ENCODE measurements at places on chromosomes 13 and 19. TPM values are rescaled to one million over a fixed set of nuclear protein-coding genes. Genes with fewer than 3 reads are reported as not detected.
A peak's percentile ranks its signal among the peaks of the same experiment; 100 is the strongest.

Gene PCDH17
- not detected for total RNA-seq

- no peaks in the 10 kb centered on the region for H3K27me3 ChIP-seq
- no peak overlapping the region for H3K4me3 ChIP-seq
- no peak for DNase-seq
- H3K36me3 ChIP-seq = no peaks in the 10 kb centered on the region
- no peak overlapping the region for H3K27ac ChIP-seq
- H3K4me1 ChIP-seq = peaks cover 60% of the 10 kb centered on the region
These were observed 4.6 kb downstream of the RBM26 start for GRCh38 chr13:79401259-79402070.

DNA sequence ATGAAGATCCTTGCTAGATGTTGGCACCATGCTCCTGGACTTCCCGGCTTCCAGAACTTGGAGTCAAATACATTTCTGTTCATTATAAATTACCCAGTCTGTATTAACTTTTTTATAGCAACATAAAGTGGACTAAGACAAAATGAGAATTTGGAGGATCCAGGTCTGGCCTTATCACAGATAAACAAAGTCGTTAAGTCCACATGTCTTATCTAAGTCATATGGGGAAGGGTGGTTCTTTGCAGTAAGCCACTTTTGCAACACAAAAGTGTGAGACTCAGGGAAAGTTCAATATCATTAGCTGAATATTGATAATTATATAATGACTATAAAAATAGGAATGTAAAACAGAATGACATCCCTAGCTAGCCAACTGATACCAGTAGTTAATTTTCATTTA lies 91.6 kb upstream of the SIAH3 start:
- no peak for DNase-seq
- H3K27ac ChIP-seq = no peak overlapping the region
- H3K4me3 ChIP-seq = no peak overlapping the region
- H3K4me1 ChIP-seq = no peaks in the 10 kb centered on the region
- H3K36me3 ChIP-seq = no peaks in the 10 kb centered on the region

DNA sequence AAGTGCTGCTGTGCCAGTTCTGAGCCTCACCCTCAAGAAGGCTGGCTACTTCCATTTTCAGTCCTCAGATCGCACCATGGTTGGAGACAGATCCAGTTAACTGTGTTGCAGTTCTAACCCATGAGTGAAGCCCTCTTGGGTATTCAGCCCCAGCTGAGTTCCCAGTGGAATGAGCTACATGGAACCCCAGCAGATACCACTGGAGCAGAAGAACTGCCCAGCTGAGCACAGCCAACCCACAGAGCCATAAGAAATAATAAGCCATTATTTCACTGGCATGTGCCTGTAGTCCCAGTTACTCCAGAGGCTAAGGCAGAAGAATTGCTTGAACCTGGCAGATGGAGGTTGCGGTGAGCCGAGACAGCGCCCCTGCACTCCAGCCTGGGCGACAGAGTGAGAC lies 59.9 kb downstream of the LATS2 start:
- peaks cover 18% of the 10 kb centered on the region for H3K4me1 ChIP-seq
- H3K4me3 ChIP-seq = no peak overlapping the region
- DNase-seq = no peak
- no peaks in the 10 kb centered on the region for H3K27me3 ChIP-seq
- H3K27ac ChIP-seq = no peak overlapping the region

DNA sequence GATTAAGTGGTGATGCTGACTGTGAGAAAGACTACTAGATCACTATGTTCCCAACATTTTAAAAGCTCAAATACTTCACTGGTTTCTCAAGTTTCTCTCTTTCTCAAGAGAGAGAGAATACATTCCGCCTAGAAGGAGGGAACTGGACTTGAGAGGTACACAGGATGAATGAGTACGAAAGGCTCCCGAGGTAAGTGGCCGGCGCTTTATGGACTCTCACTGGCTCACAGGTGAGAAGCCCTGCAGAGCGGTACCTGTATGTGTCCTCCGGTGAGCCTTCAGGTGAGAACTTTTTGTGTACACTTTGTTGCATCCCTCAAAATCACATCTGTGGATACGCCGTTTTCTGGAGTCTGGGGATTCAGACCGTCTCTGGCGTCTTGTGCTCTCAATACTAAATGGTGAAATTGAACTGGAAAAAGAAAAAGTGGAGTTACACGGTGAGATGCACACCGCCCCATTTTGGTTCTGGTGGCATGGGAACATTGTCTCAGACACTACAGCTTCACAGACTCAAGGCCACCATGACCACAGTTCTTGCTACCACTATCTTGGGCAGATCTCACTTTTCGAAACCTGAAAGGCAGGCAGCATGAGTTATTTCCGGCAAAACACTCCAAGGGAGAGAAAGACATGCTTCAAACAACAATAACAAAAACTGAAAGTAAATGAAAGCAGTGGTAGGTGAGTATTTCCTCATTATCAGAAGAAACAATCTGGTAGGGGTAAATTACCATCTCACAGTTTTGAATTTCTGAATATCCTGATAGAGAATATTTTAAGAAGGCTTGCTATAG lies 418.9 kb downstream of the KLF12 start:
- H3K4me3 ChIP-seq = no peak overlapping the region
- H3K27ac ChIP-seq = no peak overlapping the region
- H3K36me3 ChIP-seq = no peaks in the 10 kb centered on the region
- DNase-seq = no peak
- H3K4me1 ChIP-seq = peaks cover 10% of the 10 kb centered on the region
- no peaks in the 10 kb centered on the region for H3K27me3 ChIP-seq

DNA sequence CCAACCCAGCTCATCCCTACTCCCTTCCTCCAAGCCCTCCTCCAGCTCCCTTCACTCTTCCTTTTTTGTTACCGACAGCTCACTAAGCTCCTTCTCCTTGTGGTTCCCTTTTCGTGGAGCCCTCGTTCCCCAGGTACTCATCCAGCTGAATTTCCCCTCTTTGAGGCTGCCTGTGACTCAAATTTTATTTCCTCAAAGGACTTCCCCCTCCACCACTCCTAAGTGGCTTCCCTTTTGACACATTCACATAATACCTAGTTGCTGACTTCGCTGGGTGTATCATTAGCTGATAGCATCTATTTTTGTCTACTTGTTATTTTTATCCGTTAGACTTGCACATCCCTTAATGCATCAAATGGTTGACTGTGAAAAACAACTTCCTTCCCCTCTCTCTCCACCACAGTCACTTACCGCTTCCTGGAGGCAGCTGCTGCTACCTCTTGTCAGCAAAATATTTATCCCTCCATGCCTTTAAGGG lies 14.5 kb downstream of the FFAR2 start:
- H3K27ac ChIP-seq = no peak overlapping the region
- H3K27me3 ChIP-seq = no peaks in the 10 kb centered on the region
- no peaks in the 10 kb centered on the region for H3K4me1 ChIP-seq
- H3K4me3 ChIP-seq = no peak overlapping the region
- DNase-seq = peak; percentile 18

DNA sequence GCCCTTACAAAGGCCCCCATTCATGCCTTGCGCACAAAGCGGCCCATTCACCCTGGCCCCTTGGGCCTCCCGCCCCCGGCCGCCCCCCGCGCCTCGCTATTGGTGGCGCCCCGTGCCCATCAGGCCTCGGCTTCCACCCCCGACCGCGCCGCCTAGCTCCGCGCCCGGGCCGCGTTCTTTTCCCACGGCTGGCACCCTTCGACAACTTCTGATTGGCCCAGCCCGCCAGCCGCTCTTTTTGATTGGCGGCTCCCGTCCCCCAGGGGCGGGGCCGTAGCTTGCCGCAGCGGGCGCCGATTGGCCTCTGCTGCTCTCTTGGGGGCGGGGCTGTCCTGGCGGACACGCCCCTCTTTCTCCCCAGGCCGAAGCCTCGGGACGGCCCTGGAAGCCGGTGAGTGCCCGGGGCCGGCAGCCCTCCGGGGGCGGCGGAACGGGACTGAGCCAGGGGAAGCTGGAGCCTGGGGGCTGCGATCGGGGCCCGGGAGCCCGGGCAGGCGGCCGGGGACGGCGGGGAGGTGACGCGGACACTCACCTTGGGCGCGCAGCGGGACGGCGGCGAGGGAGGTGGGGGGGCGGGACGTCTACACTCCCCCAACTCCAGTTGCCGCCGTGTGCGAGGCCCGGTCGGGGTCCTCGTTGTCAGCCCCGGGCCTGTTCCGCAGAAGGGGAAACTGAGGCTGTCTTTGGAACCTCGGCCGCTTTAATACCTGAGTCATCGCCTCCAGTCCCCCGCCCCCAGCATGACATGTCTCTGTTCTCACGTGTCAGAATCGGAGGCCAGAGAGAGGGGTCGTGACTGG lies at the start of gene MYH14:
TSS of gene MYH14 (plus strand) at position 342 of the 800 bp plus-strand sequence. CDS start 6,744 bp downstream, outside the sequence.
- no peak within 1 kb of the TSS for H3K4me3 ChIP-seq
- H3K27ac ChIP-seq = peak within 1 kb of the TSS; percentile 98
- H3K36me3 ChIP-seq = no peaks in the 10 kb centered on the region

Gene ZNF43
- total RNA-seq = 10.9 TPM

- no peaks in the 10 kb centered on the region for H3K36me3 ChIP-seq
- peaks cover 5% of the 10 kb centered on the region for H3K27me3 ChIP-seq
- H3K4me1 ChIP-seq = no peaks in the 10 kb centered on the region
- H3K4me3 ChIP-seq = no peak overlapping the region
- no peak for DNase-seq
- no peak overlapping the region for H3K27ac ChIP-seq
These were observed 67.2 kb downstream of the UQCRFS1 start for GRCh38 chr19:29145756-29146155.

DNA sequence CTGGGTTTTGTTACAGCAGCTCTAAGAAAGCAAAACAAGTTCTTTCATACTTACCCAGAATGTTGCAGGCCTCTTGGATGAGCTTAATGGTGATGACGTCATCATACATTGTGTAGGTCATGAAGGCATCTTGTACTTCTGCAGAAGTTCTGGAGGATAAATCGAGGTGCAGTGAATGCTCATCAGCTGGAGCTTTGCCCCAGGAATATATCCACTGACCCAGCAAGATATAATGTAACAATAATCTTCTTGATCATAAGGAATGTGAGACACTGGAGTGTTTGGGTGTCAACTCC lies 63.0 kb downstream of the C13orf42 start:
- H3K36me3 ChIP-seq = no peaks in the 10 kb centered on the region
- no peak for DNase-seq
- H3K4me3 ChIP-seq = no peak overlapping the region
- H3K4me1 ChIP-seq = no peaks in the 10 kb centered on the region

DNA sequence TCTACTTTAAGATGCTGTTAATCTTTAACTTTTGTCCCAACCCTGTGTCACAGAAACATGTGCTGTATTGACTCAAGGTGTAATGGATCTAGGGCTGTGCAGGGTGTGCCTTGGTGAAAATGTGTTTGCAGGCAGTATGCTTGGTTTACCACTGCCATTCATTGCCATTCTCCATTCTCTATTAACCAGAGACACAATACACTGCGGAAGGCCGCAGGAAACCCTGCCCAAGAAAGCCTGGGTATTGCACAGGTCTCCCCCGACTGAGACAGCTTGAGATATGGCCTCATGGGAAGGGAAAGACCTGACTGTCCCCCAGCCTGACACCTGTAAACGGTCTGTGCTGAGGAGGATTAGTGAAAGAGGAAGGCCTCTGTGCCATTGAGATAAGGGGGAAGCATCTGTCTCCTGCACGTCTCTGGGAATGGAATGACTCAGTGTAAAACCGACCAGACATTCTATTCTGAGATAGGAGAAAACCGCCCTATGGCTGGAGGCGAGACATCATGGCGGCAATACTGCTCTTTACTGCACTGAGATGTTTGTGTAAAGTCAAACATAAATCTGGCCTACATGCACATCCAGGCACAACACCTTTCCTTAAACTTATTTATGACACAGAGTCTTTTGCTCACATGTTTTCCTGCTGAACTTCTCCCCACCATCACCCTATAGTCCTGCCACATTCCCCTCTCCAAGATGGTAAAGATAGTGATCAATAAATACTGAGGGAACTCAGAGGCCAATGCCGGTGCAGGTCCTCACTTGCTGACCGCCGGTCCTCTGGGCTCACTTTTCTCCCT lies 13.1 kb upstream of the ZNF888 start:
- H3K4me3 ChIP-seq = no peak overlapping the region
- peak; percentile 63 for DNase-seq

Gene KDM4B
- total RNA-seq = 84.2 TPM

- H3K36me3 ChIP-seq = no peaks in the 10 kb centered on the region
- H3K27me3 ChIP-seq = no peaks in the 10 kb centered on the region
These were observed 132.7 kb downstream of the ZDHHC20 start for GRCh38 chr13:21326155-21327031.

Gene PLA2G4C
- 9.5 TPM for total RNA-seq

- no peak for DNase-seq
- no peaks in the 10 kb centered on the region for H3K4me1 ChIP-seq
- H3K4me3 ChIP-seq = no peak overlapping the region
- no peaks in the 10 kb centered on the region for H3K27me3 ChIP-seq
- no peak overlapping the region for H3K27ac ChIP-seq
- H3K36me3 ChIP-seq = no peaks in the 10 kb centered on the region
These were observed 11.3 kb upstream of the ZNF808 start for GRCh38 chr19:52516191-52516590.

GRCh38 chr19:42251572-42252358 lies 3.2 kb downstream of the ERF start:
- no peak for DNase-seq
- peak overlapping the region; percentile 72 for H3K4me3 ChIP-seq
- peaks cover 31% of the 10 kb centered on the region for H3K4me1 ChIP-seq
- H3K36me3 ChIP-seq = peaks cover 7% of the 10 kb centered on the region
- peak overlapping the region; percentile 97 for H3K27ac ChIP-seq

DNA sequence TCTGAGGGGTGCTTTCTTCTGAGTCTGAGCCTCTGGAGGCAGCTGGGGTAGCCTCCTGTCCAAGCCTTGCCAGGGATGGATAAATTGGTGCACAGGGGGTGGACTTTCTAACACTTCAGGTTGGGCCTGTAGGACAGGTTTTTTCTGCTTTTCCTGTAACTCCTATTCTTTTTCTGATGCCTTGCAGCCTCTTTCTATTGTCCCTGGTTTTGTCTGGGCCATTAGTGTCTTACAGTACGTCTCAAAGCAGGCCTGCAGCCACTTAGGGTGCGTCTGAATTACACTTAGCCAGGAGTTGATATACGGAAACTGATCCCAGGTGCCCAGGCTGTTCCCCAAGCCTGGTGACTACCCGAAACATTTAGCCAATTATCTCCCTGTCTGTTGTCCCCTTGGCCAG lies 213.3 kb upstream of the HTR2A start:
- H3K4me3 ChIP-seq = no peak overlapping the region
- H3K27ac ChIP-seq = no peak overlapping the region
- no peaks in the 10 kb centered on the region for H3K27me3 ChIP-seq
- no peak for DNase-seq
- H3K36me3 ChIP-seq = no peaks in the 10 kb centered on the region
- H3K4me1 ChIP-seq = no peaks in the 10 kb centered on the region

Gene TMEM238
- 12.0 TPM for total RNA-seq
